Cerebellum (tissue), 4 donors: ENCODE measurements at places on chromosomes 4 and X. TPM values are rescaled to one million over a fixed set of nuclear protein-coding genes. Genes with fewer than 3 reads are reported as not detected.

- DNase-seq, result no peak
These were observed 37.7 kb downstream of the ERVMER34-1 start for GRCh38 chr4:52713456-52713937.

GRCh38 chr4:55871299-55871800, 17.9 kb downstream of the EXOC1 start:
- DNase-seq, result no peak

DNA sequence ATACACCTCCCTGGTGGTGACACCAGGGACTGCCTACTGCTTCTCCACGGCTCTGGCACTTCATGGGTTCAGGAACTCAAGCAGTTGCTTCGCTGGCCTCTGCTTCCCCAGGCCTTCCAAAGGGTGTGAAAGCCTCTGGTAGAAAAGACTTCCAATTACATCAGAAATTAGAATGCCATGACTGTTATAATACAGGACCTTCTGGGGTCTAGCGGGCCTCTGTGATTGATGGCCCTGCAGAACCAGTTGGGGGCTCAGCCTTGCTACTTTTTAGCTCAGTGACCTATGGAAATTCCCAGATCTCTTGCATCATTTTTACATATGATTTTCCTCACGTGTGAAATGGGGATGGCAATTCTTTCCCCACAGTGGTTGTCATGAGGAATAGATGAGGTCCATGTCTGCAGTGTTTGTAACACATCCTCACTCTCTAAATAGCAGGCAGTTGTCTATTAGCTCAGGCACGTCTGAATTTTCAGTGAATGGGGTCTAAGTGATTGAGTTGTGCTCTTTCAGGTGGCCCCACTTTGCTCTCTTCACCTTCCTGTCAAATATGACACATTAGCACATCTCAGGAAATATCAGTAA, 198.3 kb downstream of the STIM2 start:
- DNase-seq, result no peak

- DNase-seq, result no peak
These were observed 849.4 kb downstream of the FSTL5 start for GRCh38 chr4:161314371-161314770.

- no peak for DNase-seq
These were observed 251.8 kb downstream of the ADGRL3 start for GRCh38 chr4:61451935-61452334.

- DNase-seq, result no peak
These were observed 103.5 kb downstream of the FHDC1 start for GRCh38 chr4:153039542-153040185.

DNA sequence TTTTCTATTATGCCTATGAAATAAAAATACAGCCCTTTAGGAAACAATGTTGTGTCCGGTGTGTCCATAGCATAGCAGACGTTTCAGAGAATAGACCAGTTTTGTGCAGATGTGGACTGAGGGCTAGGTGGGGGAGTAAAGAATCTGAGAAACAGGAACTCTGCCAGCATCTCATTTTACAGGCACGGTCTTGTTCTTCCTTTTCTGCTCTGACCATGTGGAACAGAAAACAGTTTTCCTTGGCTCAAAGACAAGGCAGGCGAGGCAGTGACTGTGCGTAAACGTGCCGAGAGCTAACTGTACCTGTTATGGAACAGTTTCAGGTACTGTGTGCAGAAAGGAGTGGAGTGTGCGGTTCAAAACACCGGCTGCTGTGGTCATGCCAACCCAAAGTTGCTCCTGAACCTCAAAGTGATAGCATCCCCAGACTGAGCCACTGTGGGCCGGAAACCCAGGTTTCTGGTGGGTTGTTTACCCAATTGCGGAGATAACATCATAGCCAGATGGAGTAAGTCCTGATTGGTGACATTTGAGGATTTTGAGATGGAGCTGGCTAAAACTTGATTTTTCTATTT, 20.2 kb downstream of the CNGA2 start:
- no peak for DNase-seq

GRCh38 chr4:159498446-159499115, 395.7 kb downstream of the RAPGEF2 start:
- DNase-seq, result peak; percentile 74

DNA sequence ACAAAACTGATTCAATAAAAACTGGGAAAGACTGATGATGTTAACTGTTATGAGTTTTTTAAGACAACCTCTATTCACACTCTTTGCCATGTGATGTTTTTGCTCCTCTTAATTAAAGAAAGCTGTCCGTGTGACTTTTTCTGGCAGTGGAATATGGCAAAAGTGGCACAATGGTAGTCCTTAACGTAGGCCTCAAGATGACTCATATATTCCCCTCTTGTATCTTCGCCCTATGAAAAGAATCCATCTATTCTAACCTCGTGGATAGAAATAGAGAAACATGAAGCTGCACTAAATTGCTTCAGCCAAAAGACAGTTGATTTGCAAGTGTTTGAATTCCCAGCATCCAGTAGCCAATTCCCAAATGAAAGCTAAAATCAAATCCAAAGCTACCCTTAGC, 603.8 kb upstream of the PCDH7 start:
- DNase-seq, result no peak

GRCh38 chr4:81970454-81970853, 403.3 kb downstream of the HNRNPD start:
- no peak for DNase-seq

DNA sequence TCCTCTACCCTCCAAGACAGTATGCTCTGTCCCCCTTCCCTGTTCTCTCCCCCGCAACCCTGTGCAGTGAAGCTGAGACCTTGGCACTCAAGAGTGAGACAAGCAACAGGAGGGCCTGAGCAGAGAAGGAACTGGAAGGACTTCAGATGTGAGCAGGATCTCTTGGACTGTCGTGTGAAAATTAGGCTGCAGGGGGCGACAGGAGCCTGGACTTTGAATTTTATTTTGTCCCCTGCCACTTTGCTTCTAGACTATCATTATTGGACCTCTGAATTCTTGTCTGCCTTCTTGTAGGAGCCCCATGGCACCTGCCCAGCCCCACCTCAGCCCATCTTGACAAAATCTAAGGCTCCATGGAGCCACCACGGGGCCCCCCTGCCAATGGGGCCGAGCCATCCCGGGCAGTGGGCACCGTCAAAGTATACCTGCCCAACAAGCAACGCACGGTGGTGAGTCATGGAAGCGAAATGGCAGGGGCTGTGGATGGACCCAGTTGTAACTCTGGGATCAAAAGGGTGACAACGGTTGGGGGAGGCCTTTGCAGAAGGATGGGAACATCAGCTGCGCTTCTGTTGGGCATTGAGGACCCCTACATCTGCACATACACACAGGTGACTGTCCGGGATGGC, 1.7 kb downstream of the ARAF start:
- DNase-seq, result peak; percentile 33

GRCh38 chr4:124183231-124183630, 529.3 kb downstream of the ANKRD50 start:
- no peak for DNase-seq

DNA sequence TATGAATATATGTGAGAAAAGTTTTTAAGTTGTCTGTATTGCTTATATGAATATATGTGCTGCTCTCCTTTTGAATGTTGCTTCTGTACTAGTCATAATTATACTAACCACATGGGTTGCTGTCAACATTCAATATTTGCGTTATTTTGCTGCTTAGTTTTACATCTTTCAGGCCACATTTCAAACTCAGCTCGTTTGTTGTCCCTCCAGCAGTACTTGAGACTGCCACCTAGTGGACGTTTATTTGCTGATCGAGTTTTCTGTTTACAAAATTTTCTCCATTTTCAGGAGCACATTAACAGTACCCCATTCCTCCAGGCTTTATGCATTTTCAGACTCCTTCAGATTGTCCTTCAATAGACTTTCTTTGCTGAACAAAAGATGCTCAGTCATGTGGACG, 75.8 kb downstream of the NUDT11 start:
- peak; percentile 19 for DNase-seq

The FAM9C gene
- total RNA-seq, result not detected

The SHOX gene
- 0.18 TPM for total RNA-seq

The SLC7A11 gene
- total RNA-seq, result 30.0 TPM

The CXCL13 gene
- not detected for total RNA-seq

The UGT2A3 gene
- 0.09 TPM for total RNA-seq

The FREM3 gene
- 6.5 TPM for total RNA-seq

The F8A2 gene
- total RNA-seq, result not detected
